Stimulated activated effector memory CD8-positive, alpha-beta T cell treated with anti-CD3 and anti-CD28 coated beads, Interleukin-12 subunit alpha, Interleukin-12 subunit beta, amount 100 ng/mL, for 72 hours (primary cell): ENCODE measurements at places on chromosomes 2 and 18.

DNA sequence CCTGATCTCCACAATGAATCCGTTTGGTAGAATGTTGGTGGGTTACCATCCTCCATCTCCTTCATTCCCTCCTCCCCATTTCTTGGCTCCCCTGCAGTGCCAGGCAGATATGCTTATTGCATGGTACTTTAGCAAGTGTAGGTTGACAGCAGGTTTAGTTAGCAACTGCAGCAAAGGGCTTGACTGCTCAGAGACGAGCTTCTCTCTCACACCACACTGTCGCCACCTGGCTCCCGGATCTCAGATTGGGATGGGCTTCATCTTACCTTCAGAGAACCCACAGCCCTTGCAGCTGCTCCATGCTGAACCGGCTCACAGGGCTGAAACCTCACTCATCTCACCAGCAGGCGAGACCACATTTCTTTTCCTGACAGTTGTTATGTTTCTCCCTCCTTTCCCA, 88.8 kb downstream of the VWA3B start:
- no peak for DNase-seq

- no peak for DNase-seq
Observed at GRCh38 chr2:177535958-177536504, 143.5 kb downstream of the AGPS start.

DNA sequence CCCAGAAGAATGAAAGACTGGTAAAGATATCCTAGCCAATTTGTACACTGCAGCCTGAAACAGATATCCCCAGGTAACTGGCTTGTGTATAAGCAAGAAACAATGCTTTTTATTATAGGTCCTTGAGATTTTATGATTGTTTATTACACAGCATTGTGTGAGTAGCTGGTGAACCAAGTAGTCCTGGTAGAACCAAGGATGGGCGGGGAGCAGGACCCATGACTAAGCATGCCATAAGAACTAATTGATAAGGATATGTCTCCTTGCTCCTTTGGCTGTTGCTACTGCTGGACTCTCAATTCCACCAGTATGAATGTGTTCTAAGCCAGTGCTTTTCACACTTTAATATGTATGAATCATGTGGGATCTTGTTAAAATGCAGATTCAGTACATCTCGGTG, 12.3 kb upstream of the ALMS1 start:
- DNase-seq: no peak

- no peak for DNase-seq
Observed at GRCh38 chr2:16832910-16833309, 167.3 kb upstream of the CYRIA start.

- peak; percentile 49 for DNase-seq
Observed at GRCh38 chr18:3541549-3542386, 91.8 kb downstream of the TGIF1 start.

- no peak for DNase-seq
Observed at GRCh38 chr18:57589161-57589560, 2.7 kb upstream of the FECH start.

GRCh38 chr2:85237849-85238565, 89.8 kb downstream of the TGOLN2 start:
- no peak for DNase-seq
